ENCODE measurements at places on chromosomes 7 and 10. TPM values are rescaled to one million over a fixed set of nuclear protein-coding genes. Genes with fewer than 3 reads are reported as not detected.
A peak's percentile ranks its signal among the peaks of the same experiment; 100 is the strongest.

GRCh38 chr10:30355601-30356000 lies 6.5 kb upstream of the MTPAP start:
- H3K4me1 ChIP-seq = no peaks in the 10 kb centered on the region
- no peaks in the 10 kb centered on the region for H3K27me3 ChIP-seq
- H3K36me3 ChIP-seq = no peaks in the 10 kb centered on the region
- DNase-seq = no peak

DNA sequence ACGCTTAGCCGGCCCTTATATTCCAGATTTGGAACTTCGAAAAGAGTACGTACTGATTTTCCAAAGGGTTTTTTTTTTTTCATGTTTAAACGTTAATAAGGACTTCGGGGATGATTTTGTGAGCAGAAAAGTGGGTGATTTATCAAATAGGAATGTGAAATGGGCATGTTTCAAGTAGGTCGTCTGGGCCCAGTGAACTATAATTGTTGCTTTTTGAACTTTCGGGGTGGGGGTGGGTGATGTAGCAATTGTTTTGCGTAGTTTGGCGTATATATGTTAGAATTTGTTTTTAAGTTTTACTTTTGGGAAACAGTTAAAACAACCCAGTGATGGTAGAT lies 299 bp upstream of the PBLD start:
- peak overlapping the region; percentile 99 for H3K4me3 ChIP-seq
- H3K36me3 ChIP-seq = no peaks in the 10 kb centered on the region
- H3K4me1 ChIP-seq = peaks cover 4% of the 10 kb centered on the region
- no peak for DNase-seq
- H3K27ac ChIP-seq = peak overlapping the region; percentile 99
- no peaks in the 10 kb centered on the region for H3K27me3 ChIP-seq

Gene CACNA2D1
- 27.3 TPM for total RNA-seq

GRCh38 chr10:96416643-96417042 lies 57.8 kb upstream of the OPALIN start:
- no peak overlapping the region for H3K27ac ChIP-seq

- peaks cover 7% of the 10 kb centered on the region for H3K4me1 ChIP-seq
- no peaks in the 10 kb centered on the region for H3K36me3 ChIP-seq
- H3K4me3 ChIP-seq = no peak overlapping the region
- no peaks in the 10 kb centered on the region for H3K27me3 ChIP-seq
- no peak for DNase-seq
- H3K27ac ChIP-seq = no peak overlapping the region
These were observed 83.7 kb upstream of the PPP2R2D start for GRCh38 chr10:131816941-131817700.

DNA sequence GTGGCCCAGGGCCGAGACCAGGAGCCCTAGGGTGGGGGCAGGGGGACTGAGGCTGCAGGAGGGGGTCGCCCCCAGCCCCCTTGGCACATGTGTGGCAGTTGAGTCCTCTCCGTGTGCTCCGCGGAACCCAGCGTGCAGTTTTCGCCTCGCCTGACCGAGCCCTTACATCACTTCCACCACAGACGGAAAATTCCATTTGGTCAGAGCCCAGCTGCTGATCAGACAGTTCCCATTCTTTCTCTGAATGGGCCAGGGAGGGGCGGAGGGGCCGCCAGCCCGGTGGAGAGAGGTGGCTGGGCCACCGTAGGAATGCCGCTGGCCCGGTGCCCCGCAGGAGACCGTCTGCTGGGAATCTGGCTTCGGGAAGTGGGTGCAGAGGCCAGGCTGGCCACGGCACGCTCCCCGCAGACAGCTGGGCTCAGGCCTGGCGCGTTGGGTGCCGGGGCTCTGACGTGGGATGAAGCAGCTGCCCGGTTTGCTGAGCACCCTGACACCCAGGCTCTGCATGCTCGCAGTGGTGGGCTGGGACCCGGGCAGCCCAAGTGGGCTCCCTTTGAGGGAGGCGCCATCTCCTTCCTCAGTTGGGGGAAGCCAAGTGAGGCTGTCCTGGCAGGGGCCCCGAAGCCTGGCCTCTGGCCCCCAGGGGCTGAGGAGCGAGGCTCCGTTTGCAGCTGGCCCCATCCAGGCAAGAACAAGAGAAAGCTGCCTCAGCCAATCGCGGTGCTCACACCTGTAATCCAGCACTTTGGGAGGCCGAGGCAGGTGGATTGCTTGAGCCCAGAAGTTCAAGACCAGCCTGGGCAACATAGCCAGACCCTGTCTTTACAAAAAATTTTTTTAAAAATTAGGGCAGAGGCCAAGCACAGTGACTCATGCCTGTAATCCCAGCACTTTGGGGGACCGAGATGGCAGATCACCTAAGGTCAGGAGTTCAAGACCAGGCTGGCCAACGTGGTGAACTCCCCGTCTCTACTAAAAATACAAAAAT lies 9.9 kb downstream of the TTYH3 start:
- peaks cover 33% of the 10 kb centered on the region for H3K4me1 ChIP-seq
- peak; percentile 87 for DNase-seq
- no peaks in the 10 kb centered on the region for H3K36me3 ChIP-seq
- no peaks in the 10 kb centered on the region for H3K27me3 ChIP-seq

Gene INMT
- total RNA-seq = 0.84 TPM

DNA sequence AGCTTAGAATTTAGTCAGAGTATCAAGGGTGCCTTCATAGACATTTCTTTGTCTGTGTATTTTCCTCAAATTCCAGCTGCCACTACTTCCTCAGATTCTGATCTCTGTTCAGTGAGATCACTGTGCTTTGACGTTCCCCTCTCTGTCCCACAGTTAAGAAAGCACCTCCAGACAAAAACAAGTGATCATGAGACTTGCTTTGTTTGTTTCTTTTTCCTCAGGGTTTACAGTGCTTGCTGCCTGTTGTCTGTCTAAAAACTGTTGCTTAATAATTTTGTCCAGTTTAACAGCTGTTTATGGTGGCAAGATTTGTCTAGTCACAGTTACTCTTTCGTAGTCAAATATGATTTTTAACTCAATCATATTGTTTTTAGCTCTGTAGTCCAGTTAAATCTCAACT lies 29.1 kb downstream of the TRUB1 start:
- DNase-seq = no peak
- no peaks in the 10 kb centered on the region for H3K27me3 ChIP-seq
- H3K4me1 ChIP-seq = peaks cover 7% of the 10 kb centered on the region
- H3K27ac ChIP-seq = no peak overlapping the region
- H3K36me3 ChIP-seq = peaks cover 3% of the 10 kb centered on the region

DNA sequence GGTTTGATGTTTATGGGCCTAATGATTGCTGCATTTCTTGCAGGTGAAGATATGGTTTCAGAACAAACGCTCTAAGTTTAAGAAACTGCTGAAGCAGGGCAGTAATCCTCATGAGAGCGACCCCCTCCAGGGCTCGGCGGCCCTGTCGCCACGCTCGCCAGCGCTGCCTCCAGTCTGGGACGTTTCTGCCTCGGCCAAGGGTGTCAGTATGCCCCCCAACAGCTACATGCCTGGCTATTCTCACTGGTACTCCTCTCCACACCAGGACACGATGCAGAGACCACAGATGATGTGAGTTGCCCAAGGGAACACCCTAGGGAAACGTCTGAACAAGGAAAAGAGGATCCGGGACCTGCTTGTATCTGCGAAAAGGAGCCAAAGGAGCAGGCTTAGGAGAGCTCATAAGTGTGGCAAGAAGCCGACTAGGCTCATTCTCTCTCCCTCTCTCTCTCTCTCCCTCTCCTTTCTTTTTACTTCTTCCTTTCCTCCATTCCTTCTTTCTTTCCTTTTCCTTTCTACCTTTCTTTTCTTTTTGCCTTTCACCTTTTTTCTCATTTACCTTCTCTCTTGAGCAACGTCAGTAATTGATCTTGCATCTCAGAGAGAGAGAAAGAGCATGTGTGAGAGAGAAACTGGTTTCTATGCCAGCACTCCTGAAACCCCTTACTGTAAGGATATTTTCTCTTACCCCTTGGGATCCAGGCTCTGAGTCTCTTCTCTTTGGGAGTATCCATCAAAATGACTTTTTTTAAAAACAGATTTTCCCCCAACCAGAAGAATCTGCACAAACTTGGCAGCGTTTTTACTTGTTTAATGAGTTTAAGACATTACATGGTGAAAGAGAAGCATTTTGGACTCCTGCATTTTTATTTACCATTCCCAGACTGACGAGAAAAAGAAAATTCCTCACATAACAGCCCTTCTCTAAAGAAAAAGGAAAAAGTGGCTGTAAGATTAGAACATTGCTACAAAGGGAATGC lies 4.7 kb downstream of the DLX6 start:
- no peak overlapping the region for H3K27ac ChIP-seq
- peaks cover 92% of the 10 kb centered on the region for H3K27me3 ChIP-seq
- peak; percentile 55 for DNase-seq
- no peaks in the 10 kb centered on the region for H3K36me3 ChIP-seq
- H3K4me1 ChIP-seq = peaks cover 11% of the 10 kb centered on the region

DNA sequence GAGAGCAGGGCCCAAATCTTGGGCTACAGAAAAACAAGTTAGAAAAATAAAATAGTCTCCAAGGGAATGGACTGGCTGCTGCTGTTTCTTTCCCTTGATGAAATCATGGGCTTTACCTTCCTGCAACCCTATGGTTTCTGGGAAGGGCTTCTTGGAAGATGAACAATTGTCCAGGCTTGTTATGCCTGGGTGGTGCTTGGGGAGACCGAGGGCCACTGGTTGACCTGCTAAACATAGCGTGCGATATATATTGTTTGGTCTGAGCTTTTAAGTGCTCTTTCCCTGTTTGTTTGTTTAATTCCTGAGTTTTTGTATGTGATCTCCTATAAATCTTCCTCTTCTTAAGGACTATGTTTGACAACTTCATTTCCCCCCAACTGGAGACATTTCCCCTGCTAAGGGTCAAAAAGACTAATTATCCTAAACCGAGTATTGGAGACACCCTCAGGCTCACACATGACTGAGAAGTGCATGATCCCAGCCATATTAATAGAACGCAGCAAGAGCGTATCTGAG lies 37.9 kb downstream of the SLC25A28 start:
- no peak overlapping the region for H3K27ac ChIP-seq
- H3K4me3 ChIP-seq = no peak overlapping the region
- DNase-seq = no peak
- H3K4me1 ChIP-seq = no peaks in the 10 kb centered on the region
- no peaks in the 10 kb centered on the region for H3K27me3 ChIP-seq

DNA sequence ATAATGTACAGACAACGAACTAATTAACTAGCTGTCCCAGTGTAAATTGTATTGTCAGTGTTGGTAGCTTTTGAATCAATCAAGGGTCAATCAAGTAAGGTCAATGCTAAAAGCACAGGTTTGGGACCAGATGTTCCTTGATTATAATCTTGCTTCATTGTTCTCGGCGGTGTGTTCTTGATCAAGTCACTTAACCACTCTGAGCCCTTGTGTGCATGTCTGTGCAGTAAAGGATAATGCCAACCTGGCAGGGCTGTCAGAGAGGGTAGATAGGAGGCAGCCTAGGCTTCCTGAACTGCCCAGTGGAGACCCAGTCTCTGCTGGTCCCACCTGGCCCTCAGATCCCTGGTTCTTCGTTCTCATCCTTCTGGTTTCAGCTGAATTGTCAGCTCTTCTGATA lies 221.0 kb downstream of the EMX2 start:
- H3K27ac ChIP-seq = no peak overlapping the region
- no peaks in the 10 kb centered on the region for H3K4me1 ChIP-seq

Gene TMEM229A
- total RNA-seq = 0.75 TPM

- no peak overlapping the region for H3K4me3 ChIP-seq
- no peaks in the 10 kb centered on the region for H3K4me1 ChIP-seq
- H3K27ac ChIP-seq = no peak overlapping the region
- no peaks in the 10 kb centered on the region for H3K36me3 ChIP-seq
- H3K27me3 ChIP-seq = no peaks in the 10 kb centered on the region
- no peak for DNase-seq
These were observed 45.1 kb upstream of the INHBA start for GRCh38 chr7:41747961-41748360.

Gene EPO
- 0.95 TPM for total RNA-seq

DNA sequence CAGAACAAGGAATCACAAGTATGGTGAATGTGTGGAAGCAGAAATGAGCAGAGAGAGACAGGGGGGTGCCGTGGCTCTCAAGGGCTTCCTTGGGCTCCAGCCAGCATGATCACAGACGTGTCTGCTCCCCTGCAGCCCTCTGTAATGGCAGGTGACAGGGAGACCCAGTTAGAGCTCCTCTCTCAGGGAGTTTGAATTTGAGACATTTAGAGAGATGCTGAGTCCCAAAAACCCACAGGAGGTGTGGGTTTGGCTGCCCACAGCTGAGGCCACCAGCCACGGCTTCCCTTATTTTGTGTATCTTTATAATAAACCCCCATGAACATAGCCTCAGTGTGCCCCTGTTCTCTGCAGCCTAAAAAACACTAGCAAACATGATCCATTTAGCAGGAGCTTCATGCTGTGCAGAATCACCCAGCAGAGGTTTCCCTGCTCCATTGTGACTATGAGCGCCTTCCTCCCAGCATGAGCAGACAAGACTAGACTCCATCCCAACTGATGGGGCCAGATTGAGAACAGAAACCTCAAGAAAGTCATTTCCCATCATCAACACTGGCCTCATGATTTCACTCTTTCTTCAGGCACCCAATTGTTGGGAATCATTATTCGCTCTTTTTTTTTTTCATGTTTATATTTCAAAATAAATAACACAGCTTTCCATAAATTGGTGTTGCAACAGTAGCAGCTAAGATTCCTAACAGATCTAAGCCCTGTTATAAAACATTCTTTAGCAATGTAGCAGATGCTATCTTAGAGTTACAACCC lies 13.4 kb downstream of the NOD1 start:
- peaks cover 5% of the 10 kb centered on the region for H3K4me1 ChIP-seq
- H3K27me3 ChIP-seq = no peaks in the 10 kb centered on the region

GRCh38 chr10:34647160-34647559 lies 167.9 kb downstream of the PARD3 start:
- no peaks in the 10 kb centered on the region for H3K27me3 ChIP-seq
- H3K27ac ChIP-seq = no peak overlapping the region
- no peak overlapping the region for H3K4me3 ChIP-seq
- H3K36me3 ChIP-seq = no peaks in the 10 kb centered on the region

Gene ADAM12
- 0.19 TPM for total RNA-seq

GRCh38 chr7:159097661-159098423 lies 46.8 kb downstream of the VIPR2 start:
- H3K27ac ChIP-seq = no peak overlapping the region
- H3K36me3 ChIP-seq = no peaks in the 10 kb centered on the region
- no peak overlapping the region for H3K4me3 ChIP-seq
- no peaks in the 10 kb centered on the region for H3K4me1 ChIP-seq
- H3K27me3 ChIP-seq = no peaks in the 10 kb centered on the region

Gene SYT15
- 1.5 TPM for total RNA-seq
